ENCODE measurements at places on chromosomes 2 and 18.

GRCh38 chr2:61178603-61179545, 16.9 kb downstream of the C2orf74 start:
- DNase-seq, result no peak

DNA sequence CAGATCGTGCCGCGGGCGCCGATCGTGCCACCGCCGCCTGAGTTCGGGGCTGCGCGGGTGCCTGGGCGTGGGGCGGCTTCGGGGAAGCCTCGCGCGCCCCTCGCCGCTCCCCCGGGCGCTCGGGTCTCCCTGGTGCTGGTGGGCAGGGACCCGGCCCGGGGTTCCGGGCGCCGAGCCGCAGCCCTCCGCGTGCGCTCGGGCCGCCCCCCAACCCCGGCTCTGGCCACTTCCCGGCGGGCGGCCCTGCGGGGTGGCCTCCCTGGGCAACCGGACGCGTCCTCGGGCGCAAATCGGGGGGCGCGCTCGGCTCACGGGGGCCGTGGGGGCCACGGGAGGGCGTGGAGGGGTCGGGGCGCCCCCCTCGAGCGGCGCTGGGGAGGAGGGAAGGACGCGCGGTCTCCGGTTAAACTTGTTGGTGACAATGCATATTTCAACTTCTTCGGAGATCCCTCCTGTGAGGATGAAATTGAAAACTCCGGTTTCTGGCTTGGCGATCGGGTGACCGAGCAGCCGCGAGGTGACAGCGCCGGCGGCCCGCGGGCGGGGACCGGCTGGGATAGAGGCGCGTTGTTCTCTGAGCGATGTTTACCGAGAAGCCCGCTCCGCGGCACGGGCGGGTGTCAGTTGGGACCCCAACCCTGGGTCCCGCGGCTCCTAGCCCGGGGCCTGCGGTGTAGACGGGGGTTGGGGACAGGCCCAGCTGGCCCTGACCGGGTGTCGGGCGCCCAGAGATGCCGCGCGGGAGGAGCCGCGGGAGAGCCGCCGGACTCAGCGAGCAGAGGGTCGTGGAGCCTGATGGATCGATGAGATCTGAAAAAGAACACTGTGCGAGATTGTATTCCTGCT, 676 bp downstream of the SH3BP4 start:
- peak; percentile 26 for DNase-seq

- peak; percentile 70 for DNase-seq
Measured at GRCh38 chr2:215728504-215729065, 284.8 kb downstream of the MREG start.

DNA sequence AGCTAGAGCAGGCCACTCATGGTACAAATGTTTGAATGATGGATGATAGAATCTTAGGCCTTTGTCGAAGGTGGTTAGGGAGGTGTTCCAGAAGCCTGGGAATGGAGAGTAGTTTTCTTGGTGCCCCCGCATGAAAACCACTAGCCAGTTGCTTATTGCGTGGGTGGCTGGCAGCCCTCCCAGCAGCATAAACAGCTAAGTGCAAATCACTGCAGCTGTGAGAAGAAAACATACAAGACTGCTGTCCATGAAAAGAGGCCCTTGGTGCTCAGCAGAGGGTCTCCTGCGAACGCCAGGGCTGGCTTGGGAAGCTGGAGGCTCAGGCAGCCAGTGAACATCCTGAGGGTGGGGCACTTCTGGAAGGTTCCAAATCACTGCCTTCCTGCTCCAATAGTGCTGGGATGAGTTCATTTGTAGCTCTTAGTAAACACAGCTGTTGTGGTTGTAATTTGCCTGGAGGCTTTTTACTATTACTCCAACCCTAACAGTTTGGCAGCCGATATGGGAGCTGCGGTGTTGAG, 118.8 kb downstream of the MGAT5 start:
- no peak for DNase-seq

DNA sequence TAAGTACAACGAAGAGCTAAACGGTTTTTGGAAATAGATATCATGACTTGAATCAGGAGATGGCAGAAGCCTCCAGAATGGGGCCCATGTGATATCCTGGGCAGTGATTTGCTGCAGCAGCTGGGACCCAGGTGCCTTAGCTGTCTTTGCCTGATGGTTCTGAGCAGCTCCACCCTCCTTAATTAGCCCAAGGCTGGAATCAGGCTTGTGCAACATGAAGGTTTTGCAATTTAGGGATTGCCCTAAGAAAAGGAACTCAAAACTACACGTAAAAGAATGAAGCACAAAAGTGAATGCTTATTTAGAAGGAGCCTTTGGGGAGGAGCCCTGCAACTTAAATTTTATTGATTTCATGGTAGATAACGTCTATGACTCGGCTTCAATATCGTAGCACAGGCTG, 17.3 kb upstream of the CNDP2 start:
- DNase-seq, result no peak

DNA sequence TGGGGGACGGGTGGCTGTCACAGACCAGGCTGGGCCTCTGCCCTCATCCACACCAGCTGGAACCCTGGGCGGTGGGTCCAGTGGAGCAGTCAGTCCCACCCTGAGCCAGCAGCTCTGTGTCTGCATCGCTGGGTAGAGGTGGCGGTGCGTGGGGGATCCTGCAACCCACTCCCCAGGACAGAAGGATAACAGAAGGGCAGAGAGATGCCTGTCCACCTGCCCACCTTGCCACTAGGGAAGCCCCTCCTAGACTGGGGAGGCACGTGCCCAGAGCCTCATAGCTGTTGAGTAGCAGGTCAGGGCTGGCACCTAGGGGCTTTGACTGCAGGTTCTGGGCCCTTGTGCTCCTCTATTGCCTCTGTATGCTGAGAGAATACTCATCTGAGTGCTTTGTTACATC, 2.4 kb downstream of the ATOH8 start:
- DNase-seq, result no peak

DNA sequence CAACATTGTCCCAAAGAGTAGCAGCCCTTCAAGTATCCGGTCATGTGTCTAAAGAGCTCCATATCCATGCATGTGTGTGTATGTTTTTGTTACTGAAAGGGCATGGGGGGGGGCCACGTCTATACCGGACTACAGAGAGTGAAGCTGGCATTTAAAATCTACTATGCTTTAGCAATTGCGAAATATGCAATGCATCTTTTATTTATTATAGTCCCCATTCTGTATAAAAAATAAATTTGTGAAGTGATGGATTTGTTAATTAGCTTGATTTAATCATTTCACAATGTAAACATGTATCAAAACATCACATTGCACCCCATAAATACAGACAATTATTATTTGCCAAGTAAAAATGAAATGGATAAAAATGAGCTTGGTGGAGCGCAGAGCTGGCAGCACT, 149.4 kb upstream of the ID2 start:
- DNase-seq, result no peak

DNA sequence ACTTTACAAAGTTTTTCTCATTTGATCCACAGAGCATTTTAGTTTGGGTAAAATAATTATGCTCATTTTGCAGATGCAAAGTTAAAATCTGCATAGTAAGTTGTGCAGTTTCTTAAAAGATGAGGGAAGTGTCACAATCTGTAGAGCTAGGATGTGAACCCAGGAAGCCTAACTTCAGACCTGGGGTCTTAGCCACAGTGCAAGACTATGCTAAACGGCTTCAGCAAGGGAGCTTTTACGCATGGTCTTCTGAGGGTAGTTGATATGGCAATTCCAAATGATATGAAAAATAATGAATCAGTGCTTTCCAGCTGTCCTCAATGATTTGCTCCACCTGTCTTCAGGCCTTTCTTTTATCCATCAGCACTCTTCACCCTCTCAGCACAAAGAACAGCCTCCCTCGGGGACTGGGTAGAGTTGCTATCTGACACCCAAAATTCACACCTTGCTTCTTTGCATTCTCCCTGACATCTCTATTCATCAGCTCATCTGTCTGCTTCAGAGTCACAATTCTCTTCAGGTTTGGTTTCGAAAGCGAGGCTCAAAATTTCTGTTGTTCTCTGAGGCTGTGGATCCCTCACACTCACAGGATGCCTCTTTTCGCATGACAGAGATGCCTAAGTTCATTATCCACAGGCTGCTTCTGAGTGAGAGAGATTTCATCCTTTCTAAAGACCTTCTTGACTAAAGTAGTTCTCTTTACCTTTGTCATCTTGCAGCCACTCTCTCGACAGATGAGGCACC, 302.5 kb downstream of the NRXN1 start:
- DNase-seq, result no peak

- no peak for DNase-seq
Measured at GRCh38 chr2:190180313-190181122, 118.0 kb upstream of the MSTN start.

DNA sequence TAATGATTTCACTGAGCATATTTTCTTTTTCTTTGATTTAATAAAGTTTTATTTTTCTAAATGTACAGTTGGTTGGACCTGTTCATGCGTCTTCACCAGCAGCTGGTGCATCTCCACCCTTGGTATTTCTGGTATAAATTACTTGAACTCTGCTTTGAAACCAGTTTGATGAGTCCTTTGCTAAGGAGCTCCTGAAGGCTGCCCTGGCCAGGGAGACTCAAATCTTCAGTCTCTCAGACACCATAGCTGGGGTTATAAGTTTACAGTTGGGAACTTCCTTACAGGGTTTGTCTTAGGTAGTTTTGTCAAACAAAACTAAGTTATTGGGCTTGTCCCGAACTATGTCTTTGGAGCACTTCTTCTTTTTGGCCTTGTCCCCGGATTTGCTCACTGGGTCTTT, 44.7 kb downstream of the HS1BP3 start:
- no peak for DNase-seq

GRCh38 chr18:9615280-9615797, 980 bp upstream of the PPP4R1 start:
- DNase-seq, result no peak

- no peak for DNase-seq
Measured at GRCh38 chr18:68034296-68034695, 517.8 kb upstream of the DSEL start.

DNA sequence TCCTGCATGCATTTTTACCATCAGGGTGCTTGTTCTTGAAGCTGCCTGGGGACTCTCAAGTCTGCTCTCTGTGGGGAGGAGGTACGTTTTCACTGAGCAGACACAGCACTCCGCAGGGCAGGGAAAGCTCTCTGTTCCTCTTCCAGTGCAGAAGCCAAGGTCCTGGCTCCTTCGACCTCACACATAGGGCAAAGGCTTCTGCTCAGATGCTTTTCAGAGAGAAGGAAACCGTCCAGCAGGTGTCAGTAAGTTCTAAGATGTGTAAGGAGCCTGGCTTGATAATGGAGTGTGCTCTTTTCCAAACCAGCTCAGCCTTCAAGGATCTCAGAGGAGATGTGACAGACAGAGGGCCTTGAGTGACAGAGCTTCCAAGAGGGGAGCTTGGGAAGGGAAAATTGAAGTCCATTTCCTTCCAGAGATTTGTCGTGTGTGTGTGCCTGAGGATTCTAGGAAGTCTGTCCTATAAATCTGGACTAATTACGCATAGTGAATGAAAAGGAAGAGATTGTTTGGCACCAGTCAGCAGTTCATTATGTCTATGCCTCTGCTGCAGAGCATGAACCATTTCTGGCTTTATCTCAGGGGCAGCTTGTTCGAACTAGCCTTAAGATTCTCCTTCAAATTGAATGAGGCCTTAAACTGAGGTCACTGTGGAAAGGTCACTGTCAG, 67.3 kb upstream of the UPP2 start:
- peak; percentile 46 for DNase-seq

GRCh38 chr2:15764683-15765011, 173.0 kb downstream of the DDX1 start:
- DNase-seq, result no peak

DNA sequence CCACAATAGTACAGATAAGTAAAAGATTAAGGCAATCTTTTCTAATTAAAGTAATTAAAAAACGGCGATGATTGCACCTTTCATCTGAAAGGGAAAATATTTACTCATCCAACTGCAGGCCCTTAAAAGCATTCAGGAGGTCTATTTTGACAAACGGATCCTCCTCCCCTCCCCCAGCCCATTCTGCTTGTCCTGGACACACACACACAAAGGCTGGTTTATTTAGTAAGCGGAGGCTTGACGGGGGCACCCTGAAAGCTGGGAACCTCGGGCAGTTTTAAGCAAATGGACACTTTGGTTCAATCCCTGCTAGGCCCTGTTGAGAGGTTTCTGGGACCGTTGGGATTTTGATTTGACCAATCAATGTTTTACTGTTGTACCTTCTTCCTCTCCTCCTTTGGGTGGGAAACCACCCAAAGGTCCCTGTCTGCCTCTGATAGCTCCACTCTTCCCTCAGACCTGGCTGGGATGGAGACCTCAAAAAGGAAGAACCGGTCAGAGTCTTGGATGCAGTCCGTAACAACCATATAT, 135.8 kb upstream of the HAAO start:
- DNase-seq, result no peak

DNA sequence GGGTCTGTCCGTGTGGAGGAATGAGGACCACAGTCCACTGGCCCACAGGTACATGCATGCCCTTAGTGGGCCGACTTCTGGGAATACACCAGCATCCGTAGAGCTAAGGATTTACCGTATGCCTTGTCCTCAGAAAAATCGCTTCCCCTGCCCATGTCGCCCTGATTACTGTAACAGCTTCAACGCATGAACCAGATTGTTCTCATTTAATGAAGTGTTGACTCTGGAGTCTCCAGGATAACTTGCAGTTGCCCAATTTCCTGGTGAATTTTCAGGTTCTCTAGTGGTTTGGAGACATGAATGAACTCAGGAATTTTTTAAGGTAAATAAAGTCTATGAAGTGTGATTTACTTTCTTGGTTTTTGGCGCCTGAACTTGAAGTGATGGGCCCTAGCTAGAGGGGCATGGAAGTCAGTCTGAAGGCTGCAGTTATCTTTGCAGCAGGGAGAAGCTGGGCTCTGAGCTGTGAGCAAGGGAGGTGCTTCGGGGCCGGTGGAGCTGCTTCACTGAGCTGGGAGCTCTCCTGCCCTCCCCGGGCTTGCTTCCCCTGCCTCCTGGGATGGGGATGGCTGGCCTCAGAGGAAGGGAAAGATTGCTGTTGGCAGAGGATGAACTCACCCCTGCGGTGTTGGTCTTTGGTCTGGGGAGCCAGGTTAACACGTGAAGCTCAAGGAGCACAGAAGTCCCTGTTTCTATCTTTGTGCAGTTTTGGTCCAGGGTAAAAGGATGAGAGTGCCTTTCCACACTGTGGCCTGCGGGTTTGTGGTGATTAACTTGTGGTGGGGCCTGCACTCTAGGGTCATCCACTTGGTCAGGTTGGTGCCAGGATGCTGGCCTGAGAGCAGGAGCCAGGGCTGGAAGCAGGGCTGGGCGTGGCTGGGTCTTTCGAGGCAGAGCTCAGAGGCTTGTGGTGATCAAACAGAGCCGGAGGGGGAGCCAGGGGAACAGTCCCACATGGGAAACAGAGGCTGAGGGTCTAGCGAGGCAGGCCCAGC, 28.1 kb downstream of the TCF7L1 start:
- no peak for DNase-seq

DNA sequence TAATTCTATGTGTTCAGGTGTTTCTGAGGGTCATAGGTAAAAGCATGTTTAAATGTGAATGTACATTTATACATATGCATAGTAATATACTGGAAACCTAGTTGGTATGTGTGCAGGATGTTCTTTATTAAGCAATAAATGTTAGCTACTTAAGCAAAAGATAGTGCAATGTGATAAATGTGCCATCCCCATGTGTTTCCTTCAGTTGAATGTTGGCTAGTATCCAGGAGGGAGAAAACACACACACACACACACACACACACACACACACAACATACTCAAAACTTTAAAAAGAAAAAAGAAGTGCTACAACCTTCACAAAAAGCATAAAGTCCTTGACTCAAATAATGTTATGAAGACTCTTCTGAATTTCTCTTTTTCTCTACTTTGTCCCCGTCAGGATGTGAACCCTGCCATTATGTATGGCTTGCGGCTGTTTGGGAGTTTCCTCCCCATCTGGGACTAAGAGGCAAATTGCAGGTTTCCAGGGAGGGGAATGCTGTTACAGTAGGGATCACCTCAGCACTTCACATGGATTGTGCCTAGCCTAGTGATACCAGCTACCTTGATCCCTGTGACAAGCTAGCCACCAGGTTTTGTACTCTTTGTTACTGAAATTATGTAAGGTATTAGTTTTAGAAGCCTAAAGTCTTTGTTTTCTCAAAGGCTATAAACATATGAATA, 82.6 kb downstream of the IKZF2 start:
- DNase-seq, result no peak

All from RCC 7860 (cell line).